A549 treated with Mapracorat at 1 μM for 4 hours (cell line): ENCODE measurements at places on chromosomes 7 and 10. TPM values are rescaled to one million over a fixed set of nuclear protein-coding genes. Genes with fewer than 3 reads are reported as not detected.

The PTPRE gene
- total RNA-seq = 3.3 to 5.9 TPM (median 5.2 TPM) in 5 replicates

The RELN gene
- 0.01 TPM in 2 of 5 replicates, not detected in the others for total RNA-seq

The AMPH gene
- total RNA-seq = 0.05 to 0.13 TPM (median 0.11 TPM) in 4 of 5 replicates, not detected in the other

The TWIST1 gene
- 1.5 to 4.4 TPM (median 3.9 TPM) in 5 replicates for total RNA-seq

The SLC39A12 gene
- not detected in 5 replicates for total RNA-seq

The NPTX2 gene
- 0.09 to 0.18 TPM (median 0.14 TPM) in 5 replicates for total RNA-seq

The NODAL gene
- total RNA-seq = not detected in 5 replicates
